ENCODE measurements at places on chromosomes 5 and 9. TPM values are rescaled to one million over a fixed set of nuclear protein-coding genes. Genes with fewer than 3 reads are reported as not detected.

CKMT2 gene
- total RNA-seq = 1.7 TPM

THBS4 gene
- 1.7 TPM for total RNA-seq

GABRA1 gene
- total RNA-seq = 0.20 TPM

ITK gene
- 3.3 TPM for total RNA-seq

NSMF gene
- 13.8 TPM for total RNA-seq

RNF180 gene
- total RNA-seq = 10.3 TPM

LECT2 gene
- total RNA-seq = not detected

RMND5B gene
- total RNA-seq = 46.1 TPM

FCHO2 gene
- total RNA-seq = 48.9 TPM

GZMA gene
- total RNA-seq = 4.3 TPM

FOXD4 gene
- 1.1 TPM for total RNA-seq

FOXD4L4 gene
- 0.21 TPM for total RNA-seq

GPR151 gene
- not detected for total RNA-seq

PCDHA12 gene
- 3.6 TPM for total RNA-seq

Data from lung (tissue), 17 donors.